Stimulated activated CD8-positive, alpha-beta memory T cell treated with anti-CD3 and anti-CD28 coated beads, Interleukin-7, amount 100 ng/mL, for 48 hours (primary cell): ENCODE measurements at places on chromosomes 13 and 19.

DNA sequence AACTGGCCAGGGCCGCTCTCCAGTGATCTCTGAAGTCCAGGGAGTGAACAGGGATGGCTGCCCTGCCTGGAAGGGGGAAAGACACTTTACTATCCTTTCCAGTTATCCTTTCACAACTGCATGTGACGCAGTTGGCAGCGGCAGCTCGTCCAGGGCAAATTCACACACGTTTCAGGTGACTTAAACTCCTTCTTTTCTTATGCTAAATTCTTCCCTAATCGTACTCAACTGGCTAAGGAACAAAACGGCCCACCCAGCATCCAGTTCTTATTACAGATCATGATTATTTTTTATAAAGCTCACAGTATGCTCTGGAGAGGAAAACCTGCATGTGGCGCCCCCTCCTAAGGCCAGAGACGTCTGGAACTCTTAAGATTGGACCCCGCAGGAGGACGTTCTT, 767.1 kb downstream of the UQCRFS1 start:
- no peak for DNase-seq

GRCh38 chr13:83449668-83450395, 432.4 kb downstream of the SLITRK1 start:
- no peak for DNase-seq

GRCh38 chr13:94559222-94559795, 36.6 kb downstream of the TGDS start:
- DNase-seq, result no peak

DNA sequence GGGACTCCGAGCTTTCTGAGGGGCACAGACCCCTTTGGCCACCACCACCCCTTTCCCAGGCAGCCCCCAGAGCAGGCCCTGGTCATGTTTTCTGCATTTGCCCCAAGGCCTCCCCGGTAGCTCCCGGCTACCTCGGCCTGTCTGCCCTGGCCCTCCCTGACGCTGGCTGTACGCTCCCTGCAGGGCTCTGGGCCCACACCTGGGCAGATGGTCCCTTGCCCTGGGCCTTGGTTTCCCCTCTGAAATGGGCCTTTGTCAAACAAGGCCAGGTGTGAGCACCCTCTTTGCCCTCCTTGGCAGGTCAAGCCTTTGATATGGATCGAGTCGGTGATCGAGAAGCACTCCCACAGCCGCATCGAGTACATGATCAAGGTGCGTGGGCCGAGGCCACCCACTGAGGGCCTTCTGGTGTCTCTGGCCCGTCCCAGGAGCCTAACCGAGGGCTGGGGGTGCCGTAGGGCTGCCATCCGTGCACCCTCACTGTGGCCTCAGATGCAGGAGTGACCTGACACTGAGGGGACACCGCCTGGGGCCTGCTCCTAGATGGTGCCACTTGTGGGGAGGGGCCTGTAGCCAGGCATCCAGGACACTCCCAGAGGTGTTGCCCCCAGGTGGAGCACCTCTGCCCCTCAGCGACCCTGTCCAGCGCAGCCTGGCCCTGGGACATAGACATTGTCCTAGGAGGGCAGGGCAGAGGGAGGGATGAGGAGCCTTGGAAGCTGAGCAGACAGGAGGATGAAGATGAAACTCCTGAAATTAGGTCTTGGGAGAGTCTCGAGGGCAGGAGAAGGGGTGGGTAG, 30.3 kb downstream of the AP1M1 start:
- DNase-seq, result no peak

DNA sequence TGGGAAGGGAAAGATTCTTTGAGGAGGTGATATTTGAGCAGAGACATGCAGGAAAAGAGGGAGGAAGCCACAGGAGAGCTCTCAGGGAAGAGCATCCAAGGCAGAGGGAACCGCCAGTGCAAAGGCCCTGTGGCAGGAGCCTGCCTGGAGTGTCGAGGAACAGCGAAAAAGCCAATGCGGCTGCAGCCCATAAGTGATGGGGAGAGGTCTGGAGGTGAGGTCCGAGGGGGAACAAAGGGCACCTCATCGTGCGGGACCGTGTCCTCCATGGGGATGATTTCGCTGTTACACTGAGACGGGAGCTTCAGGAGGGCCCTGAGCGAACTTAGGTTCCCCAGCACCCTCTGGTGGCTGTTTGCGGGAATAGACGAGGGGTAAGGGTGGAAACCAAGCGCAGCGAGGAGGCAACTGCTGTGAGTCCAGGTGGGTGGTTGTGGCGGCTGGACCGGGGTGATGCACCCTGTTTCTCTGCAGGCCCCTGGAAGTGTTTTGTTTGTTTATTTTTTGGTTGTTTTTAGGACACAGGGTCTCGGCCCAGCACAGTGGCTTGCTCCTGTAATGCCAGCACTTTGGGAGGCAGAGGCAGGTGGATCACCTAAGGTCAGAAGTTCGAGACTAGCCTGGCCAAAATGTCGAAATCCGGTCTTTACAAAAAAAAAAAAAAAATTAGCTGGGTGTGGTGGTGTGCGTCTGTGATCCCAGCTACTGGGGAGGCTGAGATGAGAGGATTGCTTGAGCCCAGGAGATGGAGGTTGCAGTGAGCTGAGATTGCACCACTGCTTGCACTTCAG, 5.9 kb upstream of the EHD2 start:
- peak; percentile 53 for DNase-seq

GRCh38 chr19:53308339-53308811, 25.2 kb upstream of the ZNF845 start:
- no peak for DNase-seq

DNA sequence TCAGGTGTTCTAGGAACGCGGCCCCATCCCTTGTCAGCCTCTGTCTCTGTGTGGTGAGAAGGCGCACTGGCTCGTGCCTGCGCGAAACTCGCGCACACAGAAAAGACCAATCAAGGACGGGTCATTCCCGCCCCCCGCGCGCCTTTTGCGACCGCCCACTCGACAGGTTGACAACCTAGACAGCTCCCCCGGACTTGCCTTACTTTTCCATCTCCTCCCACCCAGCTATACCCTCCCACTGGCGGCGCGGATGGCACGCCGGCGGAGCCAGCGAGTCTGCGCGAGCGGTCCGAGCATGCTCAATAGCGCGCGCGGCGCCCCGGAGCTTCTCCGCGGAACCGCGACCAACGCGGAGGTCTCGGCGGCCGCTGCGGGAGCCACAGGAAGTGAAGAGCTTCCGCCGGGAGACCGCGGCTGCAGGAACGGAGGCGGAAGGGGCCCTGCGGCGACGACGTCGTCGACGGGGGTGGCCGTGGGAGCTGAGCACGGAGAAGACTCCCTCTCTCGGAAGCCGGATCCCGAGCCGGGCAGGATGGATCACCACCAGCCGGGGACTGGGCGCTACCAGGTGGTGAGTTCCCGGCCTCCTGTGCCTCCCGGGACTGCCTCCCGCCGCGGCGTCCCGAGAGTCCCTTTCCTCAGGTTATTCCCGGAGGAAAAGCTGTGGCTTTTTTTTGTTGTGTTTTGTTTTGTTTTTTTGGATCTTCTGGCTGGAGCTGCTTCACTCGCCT, at the start of gene NDFIP2:
TSS of gene NDFIP2 (plus strand) at position 202 of the 731 bp plus-strand sequence. CDS start at position 251, 49 bp downstream.
- peak; percentile 90 for DNase-seq

- DNase-seq, result no peak
Observed at GRCh38 chr19:37963190-37963936, 56.4 kb downstream of the SIPA1L3 start.

- no peak for DNase-seq
Observed at GRCh38 chr13:73065665-73066340, 7.0 kb downstream of the KLF5 start.

DNA sequence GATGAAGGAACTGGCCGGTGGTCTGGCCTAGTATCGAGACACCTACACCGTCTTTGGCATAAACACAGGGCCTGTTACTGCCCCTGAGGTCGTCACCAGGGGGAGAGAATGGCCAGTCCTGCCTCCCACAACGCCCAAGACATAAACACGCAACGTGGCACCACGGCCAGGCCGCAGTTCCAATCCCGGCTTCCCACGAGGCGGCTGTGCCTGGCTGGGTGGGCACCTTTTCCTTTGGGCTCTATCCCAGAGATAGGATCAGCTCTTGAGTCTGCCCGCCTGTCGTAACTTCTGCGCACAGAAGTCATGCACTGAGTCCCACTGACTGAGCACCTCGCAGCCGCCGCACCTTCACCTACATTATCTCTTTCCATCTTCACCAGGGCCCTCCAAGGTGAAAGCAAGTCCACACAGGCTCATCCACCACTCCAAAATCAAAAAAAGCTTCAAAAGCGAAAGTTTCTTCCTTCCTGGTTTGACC, 1.1 kb downstream of the MIER2 start:
- no peak for DNase-seq

DNA sequence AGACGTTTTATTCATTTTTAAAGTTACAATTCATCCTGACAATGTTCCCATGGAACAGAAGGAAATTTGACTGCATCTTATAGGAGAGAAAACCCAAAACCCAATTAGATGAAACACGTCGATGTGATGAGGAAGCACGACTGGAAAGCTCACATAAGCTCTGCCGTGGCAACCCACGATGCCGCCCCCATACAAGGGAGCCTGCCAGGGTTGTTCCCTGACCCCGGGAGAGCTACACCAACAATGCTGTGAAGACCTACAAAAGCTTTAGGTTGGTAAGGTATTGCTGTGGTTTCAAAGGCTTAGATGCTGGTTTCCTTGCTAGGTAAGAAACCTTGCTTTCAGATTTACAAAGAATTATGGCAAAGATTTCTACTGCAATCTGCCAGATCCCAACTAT, 393.1 kb downstream of the KLF12 start:
- DNase-seq, result no peak

DNA sequence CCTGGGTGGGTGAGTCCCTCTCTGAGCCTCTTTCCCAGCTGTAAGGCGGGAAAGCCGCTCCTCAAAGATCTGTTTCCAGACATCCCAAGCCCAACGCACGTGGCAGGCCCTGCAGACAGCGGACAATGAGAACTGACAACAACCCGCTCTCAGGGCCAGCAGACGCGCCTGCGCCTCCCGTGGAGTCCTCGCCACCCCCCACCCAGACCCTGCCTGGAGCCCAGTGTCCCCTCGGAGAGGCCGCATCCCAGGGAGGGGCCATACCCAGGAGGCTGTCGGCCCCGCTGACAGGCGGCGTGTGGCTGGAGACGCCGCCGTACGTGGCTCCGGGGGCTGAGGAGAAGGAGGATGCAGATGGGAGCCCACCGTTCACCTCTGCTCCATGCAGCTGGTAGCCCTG, 16.3 kb upstream of the UQCR11 start:
- DNase-seq, result no peak

DNA sequence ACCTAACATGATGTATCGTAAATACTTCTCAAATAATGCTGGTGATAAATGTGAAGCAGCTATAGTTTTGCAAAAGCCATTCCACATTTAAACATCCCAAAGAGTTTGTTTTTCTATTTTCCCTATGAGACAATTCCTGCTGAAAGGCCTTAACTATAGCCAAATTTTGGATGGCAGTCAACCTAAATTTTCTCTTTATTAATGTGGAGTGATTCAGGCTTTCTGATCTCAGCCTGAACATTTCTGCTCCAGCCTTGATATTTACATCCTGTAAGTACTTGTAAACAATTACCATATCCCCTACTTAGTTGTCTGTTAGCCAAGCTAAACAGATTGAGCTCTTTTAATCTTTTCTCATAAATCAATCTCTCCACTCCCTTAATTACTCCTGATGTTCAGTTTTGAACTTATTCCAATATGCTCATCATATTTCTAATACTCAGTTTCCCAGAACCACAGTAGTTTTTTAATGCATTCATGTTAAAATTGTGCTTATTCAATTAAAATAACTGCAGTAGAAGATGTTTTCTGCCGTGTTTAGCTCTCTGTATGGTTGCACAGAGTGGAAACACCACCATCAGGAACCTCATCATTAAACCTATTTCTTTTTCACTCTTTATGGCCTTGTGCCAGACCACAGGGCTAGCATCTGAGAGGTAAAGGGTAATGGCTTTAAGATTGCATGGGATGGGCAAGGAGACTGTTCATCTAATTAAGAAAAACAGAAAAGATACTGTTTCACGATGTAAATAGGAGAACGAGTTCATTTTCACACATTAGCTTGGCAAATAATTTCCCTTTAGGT, 1235.2 kb upstream of the SLC10A2 start:
- DNase-seq, result no peak

GRCh38 chr19:18390065-18390907, 4.3 kb downstream of the GDF15 start:
- no peak for DNase-seq
